Epithelial cell of prostate (primary cell): ENCODE measurements at places on chromosomes 12 and 14.

- no peak for DNase-seq
Measured at GRCh38 chr12:93829016-93829415, 151.8 kb downstream of the CRADD start.

GRCh38 chr12:91743704-91744321 lies 401.8 kb downstream of the BTG1 start:
- no peak for DNase-seq

DNA sequence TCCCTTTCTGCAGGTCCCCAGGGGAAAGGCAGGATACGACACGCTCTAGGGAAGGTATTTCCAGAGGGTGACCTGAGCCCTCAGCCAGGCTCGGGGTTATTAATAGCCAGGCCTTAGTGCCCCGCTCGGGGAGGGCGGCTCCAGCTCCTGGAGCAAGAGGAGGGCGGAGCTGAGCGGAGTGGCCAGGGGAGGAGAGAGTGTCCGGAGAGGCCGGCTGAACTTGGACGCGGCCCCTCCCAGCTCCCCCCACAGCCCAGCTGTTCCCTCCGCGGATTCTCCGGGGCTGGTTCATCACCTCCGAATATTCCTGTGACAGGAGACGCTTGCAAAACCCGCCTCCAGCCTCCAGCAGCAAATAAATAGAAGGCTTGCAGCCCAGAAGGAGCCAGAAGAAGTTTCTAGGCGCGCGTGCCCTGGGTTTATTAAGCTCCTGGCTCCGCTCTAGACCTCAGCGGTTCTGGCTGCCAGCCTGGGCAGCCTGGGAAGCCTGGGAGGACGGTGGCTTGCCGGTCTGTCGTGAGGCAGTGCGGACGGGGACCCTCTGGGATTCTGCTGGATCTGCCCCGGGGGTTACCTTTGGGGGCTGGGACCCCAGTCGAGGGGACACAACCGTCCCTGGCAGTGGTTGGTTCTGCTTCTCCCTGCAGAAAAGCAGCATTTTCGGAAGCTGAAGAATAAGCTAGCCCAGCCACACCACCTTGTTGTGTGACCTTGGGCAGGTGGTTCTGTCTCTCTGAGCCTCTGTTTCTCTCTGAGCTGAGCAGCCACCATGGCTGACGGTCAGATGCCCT lies at the start of gene HSPB8:
Gene HSPB8, plus strand, starts transcription at position 388 of the 791 bp plus-strand sequence. Its CDS starts 382 bp downstream, at position 770.
- DNase-seq, result no peak

DNA sequence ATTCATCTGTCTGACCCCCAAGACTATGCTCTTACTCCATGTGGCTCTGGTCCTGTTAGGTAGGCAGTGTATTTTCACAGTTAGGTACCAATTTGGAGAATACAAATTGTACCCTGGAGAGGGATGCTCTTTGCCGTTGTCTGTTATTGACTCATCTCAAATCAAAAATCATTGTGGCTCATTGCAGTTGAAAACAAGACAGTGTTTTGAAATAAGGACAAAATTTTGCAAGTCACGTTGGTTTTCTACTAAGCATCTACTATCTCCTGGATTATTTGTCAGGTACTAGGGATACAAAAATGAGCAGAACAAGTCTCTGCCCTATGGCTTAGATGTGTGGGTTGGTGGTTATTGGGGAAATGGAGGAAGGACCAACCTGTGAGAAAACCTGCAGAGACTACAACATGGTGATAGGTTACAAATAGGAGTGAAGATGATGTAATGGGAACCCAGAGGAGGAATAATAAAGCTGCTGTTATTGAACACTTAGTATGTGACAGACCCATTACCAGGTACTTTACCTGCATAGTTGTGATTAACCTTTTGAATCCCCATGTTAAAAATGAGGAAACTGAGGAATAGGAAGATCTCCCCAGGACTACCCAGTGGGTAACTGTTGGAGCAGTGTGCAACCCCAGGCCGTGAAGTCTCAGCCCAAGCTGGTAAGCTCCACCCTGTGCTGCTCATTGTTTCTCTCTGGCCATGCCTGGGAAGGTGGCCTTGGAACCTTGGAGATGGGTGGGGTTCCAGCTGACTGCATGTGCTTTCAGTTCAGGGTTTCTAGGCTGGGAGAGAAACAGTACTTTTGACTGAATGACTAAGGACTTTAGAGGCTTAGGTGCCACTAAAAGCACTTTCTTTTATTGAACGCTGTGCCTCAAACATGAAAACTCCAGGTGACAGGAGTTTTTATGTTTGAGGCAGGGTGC lies 72.9 kb upstream of the SRSF5 start:
- DNase-seq, result no peak

DNA sequence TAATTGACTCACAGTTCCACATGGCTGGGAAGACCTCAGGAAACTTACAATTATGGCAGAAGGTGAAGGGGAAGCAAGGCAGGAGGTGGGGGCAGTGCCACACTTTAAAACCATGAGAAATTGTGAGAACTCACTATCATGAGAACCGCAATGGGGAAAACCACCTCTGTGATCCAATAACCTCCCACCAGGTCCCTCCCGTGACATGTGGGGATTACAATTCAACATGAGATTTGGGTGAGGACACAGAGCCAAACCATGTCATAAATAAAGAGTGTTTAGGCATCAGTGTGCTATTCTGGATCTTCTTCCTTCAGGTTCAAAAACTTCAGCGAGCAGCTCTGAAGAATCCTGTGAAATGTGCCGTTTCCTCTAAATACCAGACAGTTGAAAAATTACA lies 9.7 kb downstream of the DDX47 start:
- DNase-seq, result no peak

- no peak for DNase-seq
Measured at GRCh38 chr14:50943943-50944646, at the start of gene PYGL. PYGL (minus strand) TSS chr14:50944483; CDS start chr14:50944403, 80 bp downstream.

GRCh38 chr14:101176535-101177205 lies 273.1 kb upstream of the RTL1 start:
- DNase-seq, result no peak

DNA sequence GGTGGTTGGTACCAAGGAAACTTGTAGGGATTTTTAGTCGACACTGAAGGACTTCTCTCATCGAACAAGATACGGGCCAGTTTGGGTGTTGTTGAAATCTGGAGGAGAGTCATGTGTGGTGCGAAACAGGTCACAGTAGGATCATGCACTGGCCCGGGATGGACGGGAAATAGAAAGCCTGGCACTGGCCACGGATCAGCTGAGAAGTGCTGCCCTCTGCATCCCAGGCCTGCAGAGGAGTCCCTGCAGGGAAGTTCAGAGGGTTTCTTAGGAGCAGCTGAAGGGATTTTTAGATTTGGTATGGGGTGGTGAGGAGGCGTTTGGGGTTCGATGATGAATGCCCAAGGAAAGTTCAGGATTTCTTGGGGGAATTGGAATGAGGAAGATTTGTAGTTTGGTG lies 63.1 kb downstream of the TSPAN9 start:
- DNase-seq, result no peak

GRCh38 chr12:105351523-105351922 lies 21.0 kb downstream of the C12orf75 start:
- DNase-seq, result no peak

- no peak for DNase-seq
Measured at GRCh38 chr14:36524874-36525745, 5.1 kb upstream of the NKX2-1 start.
